Adrenal gland (tissue), 19 donors: ENCODE measurements at places on chromosomes 2 and 18. TPM values are rescaled to one million over a fixed set of nuclear protein-coding genes. Genes with fewer than 3 reads are reported as not detected.

Gene IGFBP2
- polyA plus RNA-seq = 62.7 TPM

Gene SERPINB10
- not detected for polyA plus RNA-seq

Gene SLC23A3
- polyA plus RNA-seq = 4.3 TPM

Gene NCKAP5
- 3.1 TPM for polyA plus RNA-seq

Gene FZD7
- polyA plus RNA-seq = 1.3 TPM

Gene LDLRAD4
- 16.6 TPM for polyA plus RNA-seq

Gene SP140L
- 22.4 TPM for polyA plus RNA-seq

Gene ERICH2
- polyA plus RNA-seq = 1.2 TPM

Gene CABYR
- 4.7 TPM for polyA plus RNA-seq

Gene MROH2A
- polyA plus RNA-seq = not detected

Gene GRHL1
- polyA plus RNA-seq = 1.2 TPM

Gene HRH4
- 0.03 TPM for polyA plus RNA-seq

Gene CELF4
- 10.4 TPM for polyA plus RNA-seq

Gene C2orf92
- 4.1 TPM for polyA plus RNA-seq

Gene MARCO
- polyA plus RNA-seq = 19.1 TPM

Gene KRTCAP3
- polyA plus RNA-seq = 1.4 TPM

Gene FAM117B
- polyA plus RNA-seq = 6.4 TPM

Gene ELOA2
- polyA plus RNA-seq = not detected

Gene IL37
- polyA plus RNA-seq = not detected

Gene TPO
- polyA plus RNA-seq = 0.08 TPM

Gene SERPINB4
- not detected for polyA plus RNA-seq

Gene SGPP2
- 1.3 TPM for polyA plus RNA-seq

Gene SPR
- polyA plus RNA-seq = 68.0 TPM

Gene GAL3ST2
- polyA plus RNA-seq = 0.16 TPM

Gene B3GNT2
- polyA plus RNA-seq = 30.4 TPM

Gene SMYD1
- polyA plus RNA-seq = not detected

Gene CFAP221
- polyA plus RNA-seq = 4.8 TPM

Gene SERPINB3
- polyA plus RNA-seq = 0.34 TPM

Gene KCNIP3
- polyA plus RNA-seq = 3.9 TPM

Gene LRRFIP1
- polyA plus RNA-seq = 44.6 TPM

Gene CCDC141
- 0.48 TPM for polyA plus RNA-seq

Gene COBLL1
- 26.1 TPM for polyA plus RNA-seq

Gene RGPD4
- not detected for polyA plus RNA-seq

Gene STEAP3
- polyA plus RNA-seq = 5.1 TPM

Gene CREG2
- polyA plus RNA-seq = not detected
